ENCODE measurements at places on chromosomes 11 and 22.

- DNase-seq = no peak
Measured at GRCh38 chr22:40721266-40721665, 42.0 kb downstream of the MCHR1 start.

DNA sequence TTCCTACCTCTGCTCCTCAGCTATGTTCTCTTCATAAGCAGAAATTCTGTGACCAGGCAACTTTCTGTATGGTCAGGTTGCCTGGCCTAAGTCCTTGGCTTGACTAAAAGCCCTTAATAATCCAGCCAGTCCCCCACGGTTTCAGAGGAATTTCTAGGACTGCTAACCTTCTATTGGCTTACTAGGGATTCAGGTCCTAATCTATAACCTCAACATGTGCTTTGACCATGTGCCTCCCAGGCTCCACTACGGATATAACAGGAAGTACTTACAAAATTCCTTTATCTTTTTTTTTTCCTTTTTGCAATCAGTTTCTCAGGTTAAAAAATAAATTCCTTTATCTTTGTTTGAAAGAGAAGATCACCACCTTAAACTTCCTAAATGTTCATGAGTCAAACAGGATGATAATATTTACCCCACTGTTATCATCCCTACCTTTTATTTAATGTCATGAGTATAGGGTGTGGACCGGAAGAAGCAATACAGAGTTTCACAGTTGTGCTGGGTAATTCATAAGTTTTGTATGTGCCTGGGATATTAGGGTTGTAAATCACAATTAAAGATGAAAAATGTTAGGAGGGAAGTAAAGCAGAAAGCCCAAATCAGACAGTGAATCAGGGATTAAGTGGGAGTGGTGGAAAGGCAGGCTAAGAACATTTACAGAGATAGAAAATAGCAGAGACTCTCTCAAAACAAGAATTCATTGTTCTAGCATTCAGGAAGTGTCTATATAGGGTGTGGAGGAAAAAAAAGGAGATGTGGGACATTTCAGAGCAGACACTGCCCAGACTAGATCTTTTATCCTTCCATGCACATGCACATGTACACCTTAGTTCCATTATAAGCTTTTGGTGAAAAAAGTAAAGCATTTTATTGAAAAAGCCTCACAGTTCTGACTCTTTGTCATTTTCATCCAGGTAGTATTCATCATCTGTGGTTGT, 10.7 kb upstream of the POGLUT3 start:
- no peak for DNase-seq

DNA sequence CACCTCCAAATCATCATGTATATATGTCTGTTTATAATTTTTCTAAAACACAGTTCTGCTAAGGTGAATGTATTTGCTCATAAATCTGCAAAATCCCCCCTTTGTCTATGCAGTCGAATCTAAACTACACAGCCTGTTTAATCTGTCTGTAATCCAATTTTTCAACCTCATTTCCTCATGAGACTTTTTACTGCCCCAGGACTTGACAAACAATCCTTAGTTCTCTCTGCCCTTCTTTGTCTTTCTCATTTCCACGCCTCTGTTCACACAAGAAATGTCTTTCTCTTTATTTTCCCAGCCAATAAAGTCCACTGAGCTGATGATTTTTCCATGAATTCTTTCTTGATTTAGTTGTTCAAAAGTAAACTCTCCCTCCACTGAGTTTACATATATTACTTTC, 1154.3 kb downstream of the FAM181B start:
- peak; percentile 33 for DNase-seq

DNA sequence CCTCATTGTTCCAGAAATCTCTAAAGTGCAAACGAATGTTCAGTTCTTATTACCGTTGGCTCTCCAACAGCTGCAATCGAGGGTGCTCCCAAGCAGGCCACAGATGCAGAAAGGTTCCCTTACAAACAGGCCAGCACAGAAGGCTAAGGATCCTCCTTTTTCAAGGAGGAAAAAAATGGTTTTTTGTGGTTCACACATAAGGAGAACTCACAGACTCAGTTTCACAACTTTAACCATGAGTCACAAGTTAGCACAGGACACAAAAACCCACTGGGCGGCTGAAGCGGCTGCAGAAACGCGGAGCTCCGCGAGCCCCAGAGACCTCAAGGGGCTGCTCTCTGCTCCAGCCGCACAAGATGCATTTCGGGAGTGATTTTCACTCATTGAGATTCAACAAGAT, 98.2 kb upstream of the PRR5 start:
- DNase-seq = no peak

- no peak for DNase-seq
Measured at GRCh38 chr11:106397787-106398501, 320.5 kb downstream of the AASDHPPT start.

DNA sequence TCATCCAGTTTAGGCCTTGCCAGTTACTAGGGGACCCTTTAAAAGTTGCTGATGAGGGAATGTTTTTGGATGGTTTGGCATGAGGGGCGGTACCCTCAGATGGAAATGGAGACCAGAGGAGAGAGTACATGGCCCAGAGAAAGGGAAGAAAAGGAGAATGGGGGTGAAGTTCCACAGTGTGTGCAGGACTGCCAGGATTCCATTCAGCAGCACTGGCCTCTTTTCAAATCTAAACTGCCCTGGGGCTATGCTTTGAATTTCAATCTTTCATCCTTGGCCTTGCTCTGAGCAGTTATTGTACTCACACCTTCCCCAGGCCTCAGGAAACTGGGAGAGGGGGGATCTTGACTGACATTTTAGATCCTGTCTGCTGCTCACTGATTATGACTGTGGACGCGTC, 3.0 kb downstream of the SLC3A2 start:
- DNase-seq = peak; percentile 53

DNA sequence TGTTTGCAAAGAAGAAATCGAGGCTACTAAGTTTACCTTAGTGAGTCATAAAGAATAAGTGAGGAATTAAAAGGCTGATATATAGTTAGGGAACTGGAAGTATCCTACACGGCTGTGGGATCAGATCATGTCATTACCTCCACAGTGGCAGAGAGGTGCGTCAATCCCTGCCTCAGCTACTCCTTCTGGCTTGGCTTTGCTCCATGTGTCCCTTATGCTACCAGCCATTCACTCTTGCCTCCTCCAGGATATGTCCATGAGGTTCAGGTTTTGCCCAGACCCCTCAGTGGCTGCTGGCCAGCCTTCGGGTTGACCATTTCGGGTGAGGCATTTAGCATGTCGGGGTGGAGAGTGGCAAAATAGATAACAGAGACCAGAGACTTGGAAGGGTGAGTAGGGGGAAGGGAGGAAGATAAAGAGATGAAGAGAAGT, 153.4 kb downstream of the LDLRAD3 start:
- DNase-seq = no peak

DNA sequence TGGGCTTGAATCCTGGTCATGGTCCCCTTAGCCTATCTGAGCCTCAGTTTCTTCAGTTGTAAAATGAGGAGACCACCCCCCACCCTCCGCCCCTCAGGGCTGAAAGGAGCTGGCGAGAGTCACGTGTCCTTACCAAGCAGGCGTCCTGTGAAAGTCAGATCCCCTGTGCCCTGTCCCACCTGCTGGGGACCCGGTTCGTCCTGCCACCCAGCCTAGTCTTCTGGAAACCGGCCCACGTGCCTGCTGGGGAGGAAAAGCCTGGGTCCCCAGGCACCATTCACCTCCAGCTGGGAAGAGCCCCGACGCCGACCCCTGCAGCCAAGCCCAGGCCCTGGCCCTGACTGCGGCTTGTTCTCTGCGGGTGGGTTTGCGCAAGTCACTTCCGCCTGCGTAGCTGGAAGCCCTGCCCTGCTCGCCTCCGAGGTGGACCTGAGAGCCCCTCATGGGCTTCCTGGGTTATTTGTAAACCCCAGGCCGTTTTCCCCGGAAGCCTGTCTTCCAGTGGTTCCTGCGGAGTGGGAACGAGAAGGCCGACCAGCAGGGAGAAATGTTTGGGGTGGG, 679 bp upstream of the SSH3 start:
- peak; percentile 58 for DNase-seq

GRCh38 chr22:27157666-27158370, 500.4 kb downstream of the MIAT start:
- no peak for DNase-seq

- DNase-seq = no peak
Measured at GRCh38 chr22:31075961-31076360, 5.2 kb upstream of the SMTN start.

GRCh38 chr11:106875013-106875412, 143.3 kb downstream of the GUCY1A2 start:
- no peak for DNase-seq

DNA sequence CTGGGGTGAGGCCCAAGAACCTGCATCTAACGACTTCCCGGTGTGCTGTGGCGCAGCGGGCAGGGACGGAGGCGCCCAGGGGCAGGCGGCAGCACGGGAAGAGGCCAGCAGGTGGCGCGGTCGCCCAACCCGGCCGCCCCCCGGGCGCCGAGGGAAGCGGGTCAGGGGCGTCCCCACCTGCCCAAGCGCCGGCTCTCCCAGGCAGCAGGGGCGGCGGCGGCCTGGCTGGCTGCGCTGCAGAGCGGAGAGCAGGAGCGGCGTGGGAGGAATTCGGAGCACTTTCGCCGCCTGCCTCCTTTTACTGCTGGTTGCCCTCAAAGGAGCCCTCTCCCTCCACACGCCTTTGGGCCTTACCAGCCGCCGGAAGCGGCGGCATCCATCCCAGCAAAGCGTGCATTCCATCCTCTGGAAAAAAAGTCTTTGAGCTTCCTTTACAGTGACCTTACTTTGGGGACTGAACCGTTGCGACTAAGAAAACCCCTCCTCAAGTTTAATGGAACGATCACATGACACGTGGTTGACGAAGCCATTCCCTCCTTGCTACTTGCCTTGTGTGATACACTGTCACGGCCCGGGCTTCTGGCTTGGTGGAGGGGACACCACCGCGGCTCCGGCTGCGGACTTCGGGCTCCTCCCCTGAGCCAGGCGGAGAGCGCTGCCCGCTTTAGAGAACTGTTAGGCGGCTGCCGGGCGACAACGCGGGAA, 106.8 kb upstream of the CLMP start:
- peak; percentile 74 for DNase-seq

DNA sequence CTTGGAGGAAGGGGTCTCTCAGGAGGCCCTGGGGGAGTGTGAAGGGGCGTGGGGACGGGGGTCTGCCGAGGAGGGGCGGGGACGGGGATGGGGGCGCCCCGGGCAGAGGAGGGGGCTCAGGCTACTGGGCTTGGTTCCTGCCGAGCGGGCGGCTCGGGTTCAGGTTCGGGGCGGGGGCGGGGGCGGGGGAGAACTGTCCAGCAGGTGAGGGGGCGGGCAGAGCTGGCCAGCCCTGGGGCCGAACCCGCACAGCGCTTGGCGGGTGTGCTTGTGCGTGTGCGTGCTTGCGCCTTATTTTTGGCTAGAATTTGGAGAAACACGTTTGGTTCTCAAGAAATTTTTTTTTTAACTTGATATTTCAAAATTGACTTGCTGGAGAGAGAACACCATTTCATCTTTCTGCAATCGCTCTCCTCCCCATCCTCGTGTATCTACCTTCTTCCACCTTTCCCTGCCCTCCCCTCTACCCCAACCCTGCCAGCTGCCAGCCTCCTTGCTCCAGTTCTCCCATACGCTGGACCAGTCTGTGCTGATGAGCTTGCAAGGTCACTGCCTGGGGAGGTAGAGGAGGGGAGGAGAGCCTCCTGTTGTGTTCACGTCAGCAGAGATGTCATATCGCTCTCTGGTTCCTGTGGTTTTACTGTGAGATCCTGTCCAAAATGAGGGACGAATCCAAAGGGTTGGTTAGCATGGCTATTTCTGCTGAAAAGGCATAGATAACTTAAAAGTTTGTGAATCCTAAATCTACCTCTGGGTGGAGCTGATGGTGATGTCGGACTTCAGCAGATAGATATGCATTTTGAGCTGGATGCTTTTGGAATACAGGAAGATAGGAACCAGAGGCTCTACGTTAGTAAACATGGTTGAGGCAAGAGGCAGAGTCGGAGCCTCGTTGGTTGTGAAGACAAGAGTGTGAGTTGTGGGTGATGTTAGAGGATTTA, 668 bp downstream of the MADD start:
- DNase-seq = peak; percentile 45

GRCh38 chr11:120659076-120659475, 147.5 kb downstream of the GRIK4 start:
- no peak for DNase-seq

GRCh38 chr11:2914455-2915195, 14.6 kb downstream of the PHLDA2 start:
- no peak for DNase-seq

- DNase-seq = no peak
Measured at GRCh38 chr11:125170510-125171031, 6.0 kb downstream of the PKNOX2 start.

DNA sequence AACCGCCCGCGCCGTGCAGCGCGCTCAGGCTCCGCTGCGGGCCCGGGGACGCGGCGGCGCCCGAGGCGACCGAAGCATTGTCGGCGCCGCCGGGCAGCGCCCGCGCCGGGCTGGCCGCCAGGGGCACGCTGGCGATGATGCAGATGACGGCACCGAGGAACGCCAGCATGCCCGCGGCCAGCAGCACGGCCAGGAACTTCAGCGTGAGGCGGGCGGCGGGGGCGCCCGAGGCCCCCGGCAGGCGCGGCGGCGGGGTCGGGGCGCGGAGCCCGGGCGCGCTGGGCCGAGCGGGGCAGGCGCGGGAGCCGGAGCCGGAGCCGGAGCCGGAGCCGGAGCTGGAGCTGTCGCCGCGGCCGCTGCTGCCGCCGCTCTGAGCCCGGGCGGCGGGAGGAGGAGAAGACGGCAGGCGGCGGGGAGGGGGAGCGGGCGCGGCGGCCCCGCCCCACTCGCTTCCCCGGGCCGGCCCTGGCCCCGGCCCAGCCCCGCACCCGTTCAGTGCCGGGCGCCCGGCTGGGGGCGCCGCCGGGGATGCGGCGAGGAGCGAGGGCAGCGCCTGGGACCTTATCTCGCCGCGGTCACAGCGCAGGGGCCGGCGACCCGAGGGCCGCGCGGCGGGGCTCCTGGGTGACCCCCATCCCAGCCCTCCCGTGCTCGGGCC, at the start of gene NPTXR:
Gene NPTXR, minus strand, starts transcription at position 372 of the 658 bp plus-strand sequence.
- peak; percentile 60 for DNase-seq

- peak; percentile 56 for DNase-seq
Measured at GRCh38 chr11:109040303-109040702, 375.4 kb downstream of the DDX10 start.

DNA sequence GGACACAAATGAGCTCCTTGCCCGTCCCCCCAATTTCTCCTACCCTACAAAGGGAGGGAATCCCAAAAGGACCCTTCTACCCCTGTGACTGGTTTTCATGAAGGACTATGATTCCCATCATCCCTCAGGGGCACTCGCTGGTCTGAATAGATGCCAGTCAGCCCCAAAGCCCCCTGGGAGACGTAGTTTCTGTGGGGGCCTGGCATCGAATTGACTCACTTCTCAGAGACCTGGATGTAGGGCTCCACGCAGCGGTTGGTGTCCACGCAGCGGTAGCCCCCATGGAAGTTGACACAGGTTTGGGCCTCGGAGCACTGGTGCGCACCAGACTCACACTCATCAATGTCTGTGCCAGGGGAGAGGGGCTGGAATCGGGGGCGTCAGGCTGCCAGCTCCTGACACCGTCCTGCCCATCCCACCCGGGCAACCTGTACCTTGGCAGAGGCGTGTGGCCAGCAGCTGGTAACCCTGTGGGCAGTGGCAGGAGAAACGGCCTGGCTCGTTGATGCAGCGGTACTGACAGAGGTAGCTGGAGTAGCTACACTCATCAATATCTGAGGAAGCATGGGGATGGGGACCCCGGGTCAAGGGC, 4.4 kb downstream of the EFEMP2 start:
- DNase-seq = peak; percentile 52

Measured in T47D (cell line).